Stimulated activated CD8-positive, alpha-beta memory T cell treated with anti-CD3 and anti-CD28 coated beads, Interleukin-2, amount 100 ng/mL, for 1 hour (primary cell): ENCODE measurements at places on chromosomes 1 and 21.

DNA sequence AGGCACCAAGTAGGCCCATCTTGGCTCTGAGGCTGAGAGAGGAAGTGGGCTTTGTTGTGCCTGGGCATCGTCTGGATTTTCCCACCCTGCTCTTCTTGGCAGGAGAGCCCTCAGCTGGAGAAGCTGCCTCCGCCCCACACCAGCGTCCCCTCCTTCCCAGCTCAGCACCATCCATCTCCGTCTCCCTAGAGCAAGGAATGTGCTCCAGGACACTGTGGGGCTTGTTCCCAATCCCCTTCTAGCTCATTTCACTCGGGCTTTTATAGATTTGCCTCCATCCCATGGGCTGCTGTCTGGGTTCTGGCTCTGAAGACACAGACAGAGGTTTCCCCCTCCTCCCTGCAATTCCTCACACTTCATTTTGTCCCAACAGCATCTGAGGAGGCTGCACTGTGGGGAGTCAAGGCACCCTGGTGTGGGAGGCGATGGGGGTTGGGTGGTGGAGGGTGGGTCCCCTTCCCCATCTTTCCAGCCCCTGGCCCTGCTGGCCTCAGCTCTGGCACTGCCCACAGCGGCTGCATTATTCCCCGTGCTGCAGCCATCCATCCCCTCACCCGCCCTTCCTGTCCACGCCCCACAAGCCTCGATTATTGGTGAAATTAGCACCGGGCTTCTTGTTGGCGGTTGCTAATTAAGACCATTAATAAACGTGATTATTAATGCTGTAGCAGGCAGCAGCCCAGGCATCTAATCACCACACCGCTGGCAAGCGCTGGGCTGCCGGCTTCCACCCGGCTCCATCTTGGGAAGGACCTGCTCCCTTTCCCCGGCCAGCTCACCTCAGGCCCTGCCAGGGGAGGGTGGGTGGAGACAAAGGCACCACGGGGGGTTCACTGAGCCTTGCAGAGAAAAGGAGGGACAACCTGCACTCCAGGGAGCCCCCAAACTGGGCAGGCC is 21.7 kb downstream of the RHBG start:
- DNase-seq = no peak

DNA sequence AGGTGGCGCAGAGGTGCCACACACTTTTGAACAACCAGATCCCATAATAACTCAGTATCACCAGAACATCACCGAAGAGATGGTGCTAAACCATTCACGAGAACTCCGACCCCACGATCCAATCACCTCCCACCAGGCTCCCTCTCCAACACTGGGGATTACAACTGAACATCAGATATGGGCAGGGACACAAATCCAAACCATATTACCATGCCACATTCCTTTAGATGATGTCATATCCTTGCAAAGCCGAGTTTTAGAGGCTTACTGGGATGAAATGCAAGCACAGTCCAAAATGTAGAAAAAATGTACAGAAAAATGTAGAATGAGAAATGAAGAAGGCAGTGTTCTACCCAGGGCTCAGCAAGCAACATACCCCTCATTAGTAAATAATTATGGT is 64.7 kb downstream of the SGIP1 start:
- DNase-seq = no peak

GRCh38 chr1:106515375-106515774 is 541.1 kb upstream of the PRMT6 start:
- DNase-seq = no peak

- DNase-seq = no peak
These were observed 75.7 kb downstream of the AXDND1 start for GRCh38 chr1:179441501-179441900.

GRCh38 chr1:10676963-10677362 is 119.5 kb downstream of the CASZ1 start:
- no peak for DNase-seq

GRCh38 chr1:230127105-230128054 is 60.3 kb downstream of the GALNT2 start:
- DNase-seq = peak; percentile 7

- DNase-seq = no peak
These were observed 28.0 kb downstream of the NECAP2 start for GRCh38 chr1:16468558-16468957.

DNA sequence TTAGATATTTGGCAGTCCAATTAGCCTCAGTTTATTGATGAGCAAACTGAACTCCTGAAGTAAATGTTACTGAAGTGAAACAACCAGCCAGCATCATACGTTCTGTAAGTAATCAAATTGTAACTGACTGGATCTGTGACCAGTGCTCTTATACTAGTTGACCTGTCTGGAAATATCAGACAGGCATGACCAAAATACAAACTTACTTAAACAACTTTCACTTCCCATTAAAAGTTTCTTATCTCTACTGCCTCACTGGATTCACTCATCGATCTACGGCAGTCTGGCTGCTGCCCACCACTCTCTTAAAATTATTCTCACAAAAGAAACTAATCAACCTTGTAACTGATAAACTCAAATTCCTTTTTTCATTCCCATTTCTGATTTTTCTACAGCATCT is 56.4 kb downstream of the WDR3 start:
- DNase-seq = no peak

DNA sequence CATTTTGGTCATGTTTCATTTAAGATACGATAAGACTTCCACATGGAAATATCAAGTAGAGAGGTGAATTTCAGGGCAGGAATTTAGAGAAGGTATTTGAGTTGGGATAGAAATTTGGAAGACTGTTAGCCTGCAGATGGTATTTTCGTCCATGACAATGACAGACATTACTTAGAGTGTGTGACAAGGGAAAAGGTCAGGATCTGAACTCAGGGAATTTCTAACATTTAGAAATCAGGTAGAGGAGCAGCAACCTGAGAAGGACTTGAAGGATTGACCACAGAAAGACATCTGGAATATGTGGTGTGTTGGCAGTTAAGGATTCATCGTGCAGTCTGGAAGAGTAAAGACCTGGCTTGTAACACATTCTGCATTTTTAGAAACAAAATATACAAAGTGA is 57.9 kb downstream of the RABGAP1L start:
- DNase-seq = no peak

DNA sequence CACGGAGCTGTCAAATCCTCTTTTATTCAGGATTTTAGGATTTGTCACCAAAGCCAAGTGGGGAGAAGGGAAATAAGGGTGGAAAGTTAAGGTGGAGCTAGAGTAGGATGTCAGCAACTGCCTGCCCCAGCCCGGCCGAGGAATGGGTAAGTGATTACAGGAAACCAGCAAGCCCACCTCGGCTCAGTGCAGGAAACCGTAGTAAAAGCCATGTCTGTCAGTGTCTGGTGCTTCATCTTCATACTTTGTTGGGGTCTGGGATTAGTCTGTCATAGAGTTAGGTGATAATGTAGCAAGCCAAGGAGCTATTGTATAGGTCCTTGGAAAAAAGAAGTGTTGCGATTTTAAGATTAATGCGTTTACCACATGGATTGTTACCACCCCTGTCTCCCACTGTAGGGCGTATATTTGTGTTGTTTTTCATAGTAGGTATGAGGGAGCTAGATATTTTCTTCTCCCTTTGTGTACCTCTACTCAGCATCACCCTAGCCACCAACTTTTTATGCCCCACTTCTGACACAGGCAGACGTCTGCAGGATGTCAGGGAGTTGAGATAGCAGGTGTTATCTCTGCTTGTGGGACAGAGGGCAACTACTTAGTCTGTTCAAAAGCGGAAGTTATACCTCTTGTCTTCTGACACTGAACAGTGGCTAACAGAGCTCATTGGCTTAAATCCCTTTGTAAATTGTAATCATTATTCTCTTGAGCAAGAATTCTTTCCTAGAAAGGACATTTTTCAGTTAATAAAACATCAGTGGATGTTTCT is 253.7 kb downstream of the HHAT start:
- no peak for DNase-seq

- no peak for DNase-seq
These were observed 84.9 kb downstream of the LYST start for GRCh38 chr1:235781807-235782206.

- DNase-seq = no peak
These were observed 194.0 kb downstream of the C1orf94 start for GRCh38 chr1:34370748-34371147.
